ENCODE measurements at places on chromosomes 7 and 10. TPM values are rescaled to one million over a fixed set of nuclear protein-coding genes. Genes with fewer than 3 reads are reported as not detected.

GRCh38 chr7:55189146-55189766, 170.4 kb downstream of the EGFR start:
- DNase-seq: no peak
- no peaks in the 10 kb centered on the region for H3K4me1 ChIP-seq
- peaks cover 15% of the 10 kb centered on the region for H3K27me3 ChIP-seq
- H3K4me3 ChIP-seq: no peak overlapping the region
- no peak overlapping the region for H3K27ac ChIP-seq
- no peaks in the 10 kb centered on the region for H3K36me3 ChIP-seq

DNA sequence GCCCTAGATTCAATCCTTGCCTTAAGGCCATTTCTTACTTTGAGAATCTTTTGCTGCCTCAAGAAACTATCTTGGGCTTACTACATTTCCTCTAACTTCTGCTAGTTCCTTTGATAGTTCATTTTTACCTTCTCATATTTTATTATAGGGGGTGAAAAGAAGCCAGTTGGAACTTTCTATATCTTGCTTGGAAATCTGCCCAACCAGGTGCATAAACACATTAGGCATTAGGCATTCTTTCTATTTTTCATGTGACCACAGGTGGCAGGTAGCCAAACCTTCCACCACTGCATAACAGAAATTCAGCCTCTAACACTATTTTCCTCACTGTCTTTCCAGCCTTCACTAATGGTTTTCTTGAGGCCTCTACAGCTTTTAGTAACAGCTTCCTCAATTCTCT, 300.0 kb upstream of the SP8 start:
- no peak overlapping the region for H3K4me3 ChIP-seq
- peaks cover 8% of the 10 kb centered on the region for H3K27me3 ChIP-seq
- no peaks in the 10 kb centered on the region for H3K36me3 ChIP-seq
- DNase-seq: no peak
- H3K4me1 ChIP-seq: no peaks in the 10 kb centered on the region
- H3K27ac ChIP-seq: no peak overlapping the region

DNA sequence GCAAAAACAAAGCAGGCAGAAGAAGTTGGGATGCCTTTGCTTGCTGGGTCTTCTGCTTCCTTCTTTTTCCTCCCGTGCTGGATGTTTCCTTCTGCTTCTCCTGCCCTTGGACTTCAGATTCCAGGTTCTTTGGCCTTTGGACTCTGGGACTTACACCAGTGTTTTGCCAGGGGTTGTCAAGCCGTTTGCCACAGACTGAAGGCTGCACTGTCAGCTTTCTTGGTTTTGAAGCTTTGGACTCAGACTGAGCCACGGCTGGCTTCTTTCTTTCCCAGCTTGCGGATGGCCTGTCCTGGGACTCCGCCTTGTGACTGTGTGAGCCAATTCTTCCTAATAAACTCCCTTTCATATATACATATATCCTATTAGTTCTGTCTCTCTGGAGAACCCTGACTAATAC, 11.3 kb upstream of the LCOR start:
- H3K36me3 ChIP-seq: no peaks in the 10 kb centered on the region
- H3K27me3 ChIP-seq: no peaks in the 10 kb centered on the region
- no peak for DNase-seq
- H3K27ac ChIP-seq: no peak overlapping the region
- H3K4me3 ChIP-seq: no peak overlapping the region

DNA sequence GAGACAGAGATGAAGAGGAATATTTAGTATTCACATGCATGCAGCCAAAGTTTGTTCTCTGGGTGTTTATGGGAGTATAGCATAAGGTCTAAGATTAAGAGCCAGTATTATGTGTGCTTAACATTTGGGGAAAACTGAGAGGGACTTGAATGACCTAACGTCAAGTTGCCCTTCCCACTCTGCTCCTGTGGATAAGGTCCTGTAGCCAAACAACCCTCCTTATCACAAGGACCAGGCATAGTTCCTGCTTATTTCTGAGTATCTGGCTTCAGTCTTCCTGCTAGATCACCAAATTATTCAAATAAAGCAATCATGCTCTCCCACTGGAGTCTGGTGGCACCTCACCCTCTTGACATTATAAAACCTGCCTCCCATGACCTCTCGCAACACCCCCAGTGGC, 137.9 kb upstream of the SEMA3E start:
- H3K4me3 ChIP-seq: no peak overlapping the region
- no peak overlapping the region for H3K27ac ChIP-seq
- no peaks in the 10 kb centered on the region for H3K36me3 ChIP-seq
- H3K4me1 ChIP-seq: no peaks in the 10 kb centered on the region
- no peaks in the 10 kb centered on the region for H3K27me3 ChIP-seq

DNA sequence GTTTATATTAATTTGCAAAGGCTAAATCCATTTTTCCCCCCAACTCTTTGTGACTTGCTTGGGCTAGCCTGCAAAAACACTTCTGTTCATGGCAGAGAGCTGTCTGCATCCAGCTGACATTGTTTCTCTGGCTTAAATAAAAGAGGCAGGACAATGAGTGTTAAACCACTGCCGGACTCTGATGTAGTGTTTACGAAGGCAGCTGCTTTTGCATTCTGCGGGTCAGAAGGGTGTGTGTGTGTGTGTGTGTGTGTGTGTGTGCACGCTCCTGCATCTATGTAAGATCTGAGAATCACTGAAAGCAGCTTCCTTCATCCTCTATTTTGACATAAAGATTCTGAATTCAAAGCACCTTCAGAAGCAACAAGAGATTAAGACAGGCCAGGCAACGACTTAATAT, 28.3 kb downstream of the NRP1 start:
- no peak for DNase-seq
- peaks cover 7% of the 10 kb centered on the region for H3K27me3 ChIP-seq
- no peaks in the 10 kb centered on the region for H3K4me1 ChIP-seq
- H3K4me3 ChIP-seq: no peak overlapping the region
- H3K27ac ChIP-seq: no peak overlapping the region
- H3K36me3 ChIP-seq: no peaks in the 10 kb centered on the region

GRCh38 chr10:11396311-11396955, 215.0 kb downstream of the USP6NL start:
- DNase-seq: no peak
- H3K4me1 ChIP-seq: peaks cover 11% of the 10 kb centered on the region

DNA sequence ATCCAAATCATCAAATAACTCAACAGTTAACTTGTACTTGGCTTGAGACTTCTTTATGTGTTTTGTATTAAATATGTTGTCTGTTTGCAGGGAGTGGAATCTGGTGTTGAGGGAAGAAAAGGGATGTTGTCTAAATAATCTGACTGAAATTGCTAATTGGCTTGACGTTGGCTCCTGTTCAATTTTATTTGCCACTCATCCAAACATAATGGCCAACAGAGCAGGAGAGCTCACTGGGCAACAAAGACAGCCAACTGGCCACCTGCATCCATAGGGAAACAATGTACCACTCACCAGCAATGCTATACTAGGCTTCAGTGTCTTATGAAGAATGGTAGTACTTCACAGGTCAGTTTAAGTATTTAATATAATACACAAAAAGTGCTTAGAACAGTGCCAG, 80.5 kb downstream of the FAM13C start:
- H3K4me3 ChIP-seq: no peak overlapping the region
- no peaks in the 10 kb centered on the region for H3K36me3 ChIP-seq
- no peaks in the 10 kb centered on the region for H3K4me1 ChIP-seq
- no peak overlapping the region for H3K27ac ChIP-seq
- H3K27me3 ChIP-seq: peaks cover 8% of the 10 kb centered on the region

- no peak for DNase-seq
- peaks cover 6% of the 10 kb centered on the region for H3K4me1 ChIP-seq
- H3K36me3 ChIP-seq: no peaks in the 10 kb centered on the region
- no peaks in the 10 kb centered on the region for H3K27me3 ChIP-seq
- H3K27ac ChIP-seq: no peak overlapping the region
- H3K4me3 ChIP-seq: no peak overlapping the region
Observed at GRCh38 chr10:24690961-24691512, 32.6 kb downstream of the ARHGAP21 start.

GRCh38 chr7:5332579-5332978, 49.8 kb downstream of the SLC29A4 start:
- H3K4me3 ChIP-seq: no peak overlapping the region
- no peak for DNase-seq
- H3K36me3 ChIP-seq: peaks cover 30% of the 10 kb centered on the region
- H3K27me3 ChIP-seq: no peaks in the 10 kb centered on the region

DNA sequence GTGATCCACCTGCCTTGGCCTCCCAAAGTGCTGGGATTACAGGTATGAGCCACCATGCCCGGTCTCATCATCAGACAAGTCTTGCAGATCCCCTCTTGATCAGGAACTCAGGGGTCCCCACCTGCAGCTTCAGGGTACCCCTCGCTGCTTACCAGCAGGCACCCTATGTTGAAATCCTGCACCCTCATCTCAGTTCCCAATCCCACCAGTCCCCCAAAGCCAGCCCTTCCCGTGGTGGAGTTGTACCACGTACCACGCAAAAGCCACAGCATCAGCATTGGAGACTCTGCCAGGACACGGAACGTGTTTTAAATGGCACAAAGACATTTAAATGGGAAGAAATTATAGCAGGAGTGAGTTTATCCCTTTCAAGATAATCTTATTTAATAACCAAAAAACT, 202.0 kb downstream of the CUX1 start:
- no peaks in the 10 kb centered on the region for H3K36me3 ChIP-seq
- no peak overlapping the region for H3K4me3 ChIP-seq
- no peak overlapping the region for H3K27ac ChIP-seq
- H3K4me1 ChIP-seq: peaks cover 10% of the 10 kb centered on the region
- no peak for DNase-seq

DNA sequence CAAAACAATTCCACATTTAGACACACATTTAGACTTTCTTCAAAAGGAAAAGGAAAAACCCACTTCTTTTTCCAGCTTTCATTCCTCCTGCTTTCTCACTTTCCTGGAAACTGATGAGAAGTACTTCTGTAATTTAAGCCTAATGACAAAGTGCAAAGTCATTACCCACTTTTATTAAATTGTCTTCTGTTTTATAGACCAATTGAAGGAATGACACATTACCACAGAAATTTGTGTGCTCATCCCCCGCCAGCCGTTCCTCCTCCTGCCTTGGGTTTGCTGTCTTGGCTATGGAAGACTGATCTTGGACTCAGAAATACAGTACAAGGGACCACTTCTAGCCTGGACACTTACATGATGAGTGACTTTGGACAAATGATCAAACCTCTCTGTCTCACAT, 717.8 kb downstream of the SORCS3 start:
- no peaks in the 10 kb centered on the region for H3K36me3 ChIP-seq
- no peak overlapping the region for H3K4me3 ChIP-seq
- no peak overlapping the region for H3K27ac ChIP-seq

DNA sequence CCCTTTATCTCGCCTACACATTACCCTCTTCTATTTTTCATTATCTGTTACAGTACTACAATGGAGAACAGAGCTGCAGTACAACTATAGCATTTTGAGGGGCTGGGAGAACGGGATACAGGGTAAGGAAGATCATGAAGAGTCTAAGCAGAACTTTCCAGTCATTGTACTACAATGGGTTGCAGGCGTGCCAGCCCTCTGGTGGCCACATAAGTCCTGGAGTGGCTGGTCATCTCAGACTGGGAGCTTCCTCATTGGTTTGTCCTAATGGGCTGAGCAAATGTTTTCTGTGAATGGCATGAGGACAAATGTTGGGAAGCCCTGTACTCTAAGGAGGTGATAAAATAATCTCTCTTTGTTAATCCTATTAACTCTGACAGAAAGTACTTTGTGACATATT, 33.0 kb downstream of the TMEM106B start:
- peaks cover 3% of the 10 kb centered on the region for H3K27me3 ChIP-seq
- no peak overlapping the region for H3K4me3 ChIP-seq
- no peak for DNase-seq
- H3K27ac ChIP-seq: no peak overlapping the region
- peaks cover 9% of the 10 kb centered on the region for H3K4me1 ChIP-seq

- H3K36me3 ChIP-seq: no peaks in the 10 kb centered on the region
- H3K27me3 ChIP-seq: peaks cover 10% of the 10 kb centered on the region
- H3K4me1 ChIP-seq: no peaks in the 10 kb centered on the region
- DNase-seq: no peak
- H3K4me3 ChIP-seq: no peak overlapping the region
- H3K27ac ChIP-seq: no peak overlapping the region
Observed at GRCh38 chr10:9921544-9921943, 1096.1 kb upstream of the CELF2 start.

DNA sequence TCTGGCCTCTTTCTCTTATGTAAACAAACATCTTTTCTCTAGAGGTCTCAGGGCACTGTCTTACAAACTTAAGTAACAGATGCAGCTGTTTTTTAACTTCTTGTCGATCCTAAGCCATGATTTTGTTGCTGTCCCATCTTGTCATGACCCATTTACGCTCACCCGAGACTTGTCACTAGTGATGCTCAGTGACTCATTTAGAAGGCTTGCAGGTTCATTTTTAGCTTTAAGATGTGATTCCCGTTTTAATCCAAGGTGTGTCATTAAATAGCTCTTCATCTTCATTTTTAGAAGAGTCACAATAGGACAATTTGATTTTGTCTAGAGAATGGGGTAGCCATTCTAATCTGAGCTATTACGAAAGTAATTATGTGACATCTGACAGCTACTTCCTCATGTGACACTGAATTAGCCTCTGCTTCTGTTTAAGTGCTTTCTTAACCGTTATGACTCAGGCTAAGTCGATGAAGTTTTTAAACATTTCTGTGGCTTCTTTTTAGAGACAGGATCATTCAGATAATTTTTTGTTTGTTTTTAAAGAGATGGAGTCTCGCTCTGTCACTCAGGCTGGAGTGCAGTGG, 42.7 kb downstream of the SPDYE5 start:
- DNase-seq: no peak
- no peak overlapping the region for H3K4me3 ChIP-seq
- no peaks in the 10 kb centered on the region for H3K36me3 ChIP-seq
- H3K27ac ChIP-seq: peak overlapping the region; percentile 0

DNA sequence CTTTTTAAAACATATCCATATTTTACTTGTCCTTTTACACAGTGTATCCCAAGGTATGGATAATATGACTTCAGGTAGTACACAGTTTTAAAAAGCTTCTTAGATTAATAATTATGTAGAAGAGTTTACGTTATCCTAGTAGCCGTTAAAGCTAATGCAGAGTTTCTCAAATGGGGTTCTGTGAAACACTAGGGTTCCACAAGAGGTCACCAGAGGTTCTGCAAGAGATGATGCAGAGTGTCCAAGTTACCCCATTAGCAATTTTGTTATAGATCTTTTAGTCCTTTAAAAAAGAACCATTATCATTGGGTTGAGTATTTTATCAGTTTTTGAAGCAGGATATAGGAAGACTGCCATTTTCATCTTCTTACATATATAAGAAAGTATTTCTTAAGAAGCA, 298.9 kb upstream of the HPS1 start:
- no peak overlapping the region for H3K4me3 ChIP-seq
- DNase-seq: no peak
- H3K27ac ChIP-seq: no peak overlapping the region
- no peaks in the 10 kb centered on the region for H3K27me3 ChIP-seq
- no peaks in the 10 kb centered on the region for H3K4me1 ChIP-seq
- no peaks in the 10 kb centered on the region for H3K36me3 ChIP-seq

DNA sequence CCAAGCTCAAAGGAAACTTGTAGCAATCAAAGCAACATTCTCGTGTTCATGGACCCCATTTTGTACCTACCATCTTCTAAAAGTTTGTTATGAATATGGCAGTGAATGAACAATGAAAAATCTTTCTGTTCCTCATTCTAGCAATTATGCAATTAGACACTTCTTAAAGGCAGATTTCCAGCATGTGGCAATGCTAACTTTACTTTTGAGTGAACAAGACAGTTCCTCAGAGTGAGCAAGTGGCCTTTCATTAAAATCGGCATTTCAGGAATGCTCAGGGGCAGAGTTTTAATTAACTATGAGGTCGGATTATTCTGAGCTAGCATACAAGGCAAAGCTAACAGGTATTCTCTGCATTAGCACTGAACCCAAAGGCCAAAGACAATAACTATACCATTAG, 48.4 kb upstream of the NFE2L3 start:
- DNase-seq: no peak
- no peak overlapping the region for H3K27ac ChIP-seq
- H3K4me1 ChIP-seq: peaks cover 34% of the 10 kb centered on the region
- H3K36me3 ChIP-seq: no peaks in the 10 kb centered on the region

Gene HOXA3
- not detected for total RNA-seq

Gene CAV1
- total RNA-seq: 0.25 TPM

Gene TMEM270
- total RNA-seq: not detected

Data from activated T-cell treated with anti-CD3 and anti-CD28 coated beads, Interleukin-2, amount 50 U/mL, for 72 hours (primary cell).